ENCODE measurements at places on chromosomes 4 and X. TPM values are rescaled to one million over a fixed set of nuclear protein-coding genes. Genes with fewer than 3 reads are reported as not detected.

The WDR17 gene
- total RNA-seq: 2.7 TPM

The SPIN4 gene
- total RNA-seq: 1.2 TPM

The TBX22 gene
- total RNA-seq: not detected

The USP38 gene
- total RNA-seq: 22.0 TPM

The TRPC5OS gene
- total RNA-seq: not detected

The PGK1 gene
- total RNA-seq: 831 TPM

The FAM184B gene
- 0.05 TPM for total RNA-seq

The F11 gene
- total RNA-seq: not detected

The TEX13A gene
- total RNA-seq: not detected

The RADX gene
- total RNA-seq: 7.6 TPM

The EPGN gene
- 26.2 TPM for total RNA-seq

The GLRA2 gene
- not detected for total RNA-seq

The FABP2 gene
- total RNA-seq: not detected
